Amniotic stem cell (primary cell): ENCODE measurements at places on chromosomes 2 and 18.
A peak's percentile ranks its signal among the peaks of the same experiment; 100 is the strongest.

DNA sequence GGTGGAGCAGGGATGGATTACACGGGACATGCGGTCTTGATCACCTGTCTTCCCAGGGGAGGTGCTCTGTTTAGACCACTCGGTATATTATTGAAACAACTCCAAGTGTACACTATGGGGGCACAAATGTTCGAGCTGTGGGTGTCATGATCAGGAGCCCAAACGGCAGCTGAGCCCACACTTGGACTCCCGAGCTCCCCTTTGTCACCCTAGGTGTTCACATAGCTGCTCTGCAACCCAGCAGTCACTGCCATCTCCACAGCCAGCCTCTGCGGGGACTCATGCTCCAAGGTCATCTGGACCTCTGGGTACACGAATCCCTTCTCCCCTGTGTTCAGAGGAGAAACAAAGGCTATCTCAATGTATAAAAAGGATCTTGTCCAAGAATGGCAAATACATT, 46.0 kb downstream of the CAPN13 start:
- DNase-seq = no peak

GRCh38 chr2:120256651-120257000, 4.0 kb downstream of the RALB start:
- DNase-seq = no peak

- DNase-seq = no peak
Measured at GRCh38 chr2:152532241-152532640, 185.0 kb downstream of the PRPF40A start.

- no peak for DNase-seq
Measured at GRCh38 chr2:104896446-104896845, 42.5 kb downstream of the POU3F3 start.

DNA sequence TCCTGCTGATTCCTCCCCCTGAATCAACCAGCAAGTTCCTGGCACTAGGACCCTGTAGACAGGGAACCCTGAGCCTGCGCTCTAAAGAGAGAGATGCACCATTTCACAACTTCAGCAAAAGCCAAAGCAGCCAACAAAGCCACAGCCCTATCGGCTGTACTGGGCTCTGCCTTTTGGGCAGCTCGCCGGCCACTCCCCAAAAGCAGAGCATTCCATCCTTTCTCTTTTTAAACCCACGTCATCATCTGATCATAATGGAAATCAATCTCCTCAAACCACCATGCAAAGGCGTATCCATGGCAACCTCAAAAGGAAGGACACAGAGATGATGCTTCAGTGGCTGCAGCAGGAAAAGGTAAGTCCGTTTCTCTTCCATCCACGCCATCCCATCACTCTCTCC, 5.3 kb upstream of the DCTN1 start:
- no peak for DNase-seq

GRCh38 chr2:196200557-196200956, 29.2 kb upstream of the STK17B start:
- DNase-seq = no peak

DNA sequence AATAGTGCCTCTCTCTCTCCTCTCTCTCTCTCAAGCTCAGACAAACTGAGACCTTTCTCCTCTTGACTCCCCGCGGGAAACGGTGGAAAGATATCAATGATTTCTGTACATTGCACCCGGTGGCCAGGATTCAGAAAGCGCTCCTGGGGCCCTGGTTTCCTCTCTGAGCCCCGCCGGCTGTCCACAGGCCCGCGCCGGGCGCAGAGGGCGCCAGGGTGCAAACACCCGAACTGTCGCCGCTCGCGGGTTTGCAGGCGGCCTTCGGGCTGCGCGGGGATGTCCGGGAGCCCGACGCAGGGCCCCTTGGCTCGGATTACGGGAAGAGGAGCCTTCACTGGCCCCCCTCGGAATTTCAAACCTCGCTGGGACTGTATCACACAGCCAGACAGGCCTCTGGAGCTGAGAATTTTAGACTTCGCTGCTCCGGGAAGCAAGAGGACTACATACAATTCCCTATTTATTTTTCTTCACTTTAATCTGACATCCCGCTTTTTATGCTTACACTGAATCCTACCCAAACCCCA, 5.2 kb upstream of the EN1 start:
- DNase-seq = no peak

GRCh38 chr18:71450257-71450656, 1093.9 kb downstream of the CBLN2 start:
- DNase-seq = no peak

GRCh38 chr2:29562896-29563295, 358.5 kb downstream of the ALK start:
- DNase-seq = no peak

DNA sequence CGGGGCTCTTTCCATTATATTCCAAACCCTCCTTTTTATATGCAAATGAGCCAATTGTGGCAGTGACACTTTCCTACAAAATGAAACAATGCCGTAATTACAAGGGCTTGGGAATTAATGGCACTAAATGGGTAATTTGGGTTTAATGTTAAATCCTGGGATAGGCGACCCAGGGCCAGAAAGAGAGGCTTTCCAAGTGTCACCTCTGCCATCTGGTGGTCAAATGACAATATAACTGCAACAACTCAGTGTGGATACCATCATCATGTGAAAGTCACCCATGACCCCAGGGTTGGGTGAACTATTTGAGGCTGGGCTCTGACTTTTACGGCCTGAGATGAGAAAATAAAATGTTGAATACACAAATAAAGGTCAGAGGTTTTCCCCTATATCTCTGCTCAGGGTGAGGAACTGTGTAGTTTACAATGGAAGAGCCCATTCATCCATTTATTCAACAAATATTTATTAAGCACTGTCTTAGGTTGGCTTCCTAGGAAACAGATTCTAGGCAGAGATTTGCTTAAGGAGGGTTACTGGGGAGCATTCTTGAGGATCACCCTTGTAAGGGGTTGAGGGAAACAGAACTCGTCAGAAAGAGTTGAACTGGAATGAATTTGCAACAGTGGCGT, 13.6 kb upstream of the THADA start:
- peak; percentile 58 for DNase-seq

GRCh38 chr2:39568561-39569006, 97.1 kb upstream of the TMEM178A start:
- peak; percentile 70 for DNase-seq

DNA sequence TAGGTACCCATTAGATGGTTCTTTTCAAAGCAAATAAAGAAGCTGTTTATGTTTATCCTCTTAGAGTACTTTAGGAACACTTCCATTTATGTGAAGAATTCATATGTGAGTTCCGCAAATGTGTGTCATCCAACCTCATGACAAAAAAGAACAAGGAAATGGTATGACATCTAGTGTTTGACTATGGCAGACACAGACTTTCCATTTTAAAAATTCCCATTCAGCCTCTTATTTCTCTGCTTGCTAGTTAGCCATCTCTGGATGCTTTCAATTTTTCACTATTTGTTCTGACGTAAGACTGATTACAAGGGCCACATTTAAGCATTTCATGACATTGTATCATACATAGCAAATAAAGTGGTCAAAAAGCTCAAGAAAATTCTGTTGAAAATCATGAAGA, 103.0 kb downstream of the ZAP70 start:
- DNase-seq = no peak

GRCh38 chr2:7753777-7754176, 836.6 kb downstream of the RNF144A start:
- DNase-seq = no peak

- no peak for DNase-seq
Measured at GRCh38 chr2:227324642-227324994, 433 bp upstream of the MFF start.

DNA sequence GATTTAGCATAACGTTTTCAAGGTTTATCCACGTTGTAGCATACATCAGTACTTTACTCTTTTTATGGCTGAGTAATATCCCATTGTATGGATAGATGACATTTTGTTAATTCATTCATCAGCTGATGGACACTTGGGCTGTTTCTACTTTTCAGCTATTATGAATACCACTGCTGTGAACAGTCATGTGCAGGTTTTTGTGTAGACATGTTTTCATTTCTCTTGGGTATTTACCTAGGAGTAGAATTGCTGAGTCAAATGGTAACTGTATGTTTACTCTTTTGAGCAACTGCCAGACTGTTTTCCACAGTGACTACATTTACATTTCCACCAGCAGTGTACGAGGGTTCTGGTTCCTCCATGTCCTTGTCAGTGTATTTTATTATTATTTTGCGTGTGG, 33.9 kb downstream of the COX7A2L start:
- no peak for DNase-seq

DNA sequence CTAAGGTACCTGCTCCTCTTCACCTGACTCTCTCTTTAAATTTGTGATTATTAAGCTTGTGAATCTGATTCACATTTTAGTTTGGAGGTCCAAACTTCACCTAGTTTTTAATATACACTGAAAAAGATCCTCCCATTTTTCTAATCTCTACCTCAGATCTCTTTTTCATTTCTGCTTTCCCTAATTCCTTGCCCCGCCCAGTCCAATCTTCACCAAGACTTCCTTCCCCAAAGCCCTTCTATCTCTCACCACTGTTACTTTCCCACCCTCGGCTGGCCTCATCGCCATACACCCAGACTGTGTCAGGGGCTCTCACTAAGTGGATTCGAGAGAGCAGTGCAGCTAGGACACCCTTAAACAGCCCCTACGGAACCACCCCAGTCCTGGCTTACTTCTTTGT, 40.0 kb downstream of the LBH start:
- no peak for DNase-seq

DNA sequence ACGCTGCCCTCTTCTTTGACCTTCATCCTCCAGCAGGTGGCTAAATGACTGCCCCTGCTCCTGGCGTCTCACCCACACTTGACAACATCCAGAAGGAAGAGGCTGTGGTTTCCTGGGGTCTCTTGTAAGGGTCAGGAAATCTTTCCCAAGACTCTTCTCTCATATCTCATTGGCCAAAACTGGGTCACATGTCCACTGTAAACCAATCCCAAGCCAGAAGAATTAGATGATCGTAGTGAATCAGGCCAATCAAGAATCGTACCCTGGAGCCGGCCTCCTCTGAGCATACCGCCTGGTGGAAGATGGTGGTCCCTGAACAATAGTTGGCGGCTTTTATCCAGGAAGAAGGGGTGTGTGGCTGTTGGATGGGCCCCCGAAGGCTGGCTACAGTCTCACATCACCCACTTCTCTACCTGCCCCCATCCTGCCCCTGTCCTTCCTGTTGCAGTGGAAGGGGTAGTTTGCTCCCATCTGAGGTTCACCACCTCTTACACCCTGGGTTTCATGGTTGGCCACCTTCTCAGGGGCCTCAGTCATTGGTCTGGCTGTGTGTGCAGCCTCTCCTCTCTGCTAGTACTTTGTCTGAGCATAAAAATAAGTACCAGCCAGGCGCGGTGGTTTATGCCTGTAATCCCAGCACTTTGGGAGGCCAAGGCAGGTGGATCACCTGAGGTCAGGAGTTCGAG, 3.8 kb downstream of the SAG start:
- no peak for DNase-seq

DNA sequence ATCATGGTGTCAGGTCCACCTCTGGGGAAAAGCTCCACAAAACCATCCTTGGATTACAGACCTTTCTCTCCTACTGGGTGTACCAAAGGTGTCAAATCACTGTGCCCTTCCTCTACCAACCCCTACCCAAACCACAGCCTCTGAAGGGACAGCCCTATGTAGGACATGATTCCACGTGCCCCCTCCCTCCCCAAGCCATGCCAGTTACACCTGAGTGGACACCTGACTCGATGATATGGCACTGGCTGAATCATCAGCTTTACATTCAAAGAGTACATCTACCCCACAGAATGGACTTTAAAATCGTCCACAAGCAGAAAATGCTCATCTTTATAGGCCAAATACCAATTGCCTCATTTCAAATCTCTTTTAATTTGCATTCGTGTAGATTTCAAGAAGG, 26.0 kb downstream of the TRABD2A start:
- DNase-seq = no peak

DNA sequence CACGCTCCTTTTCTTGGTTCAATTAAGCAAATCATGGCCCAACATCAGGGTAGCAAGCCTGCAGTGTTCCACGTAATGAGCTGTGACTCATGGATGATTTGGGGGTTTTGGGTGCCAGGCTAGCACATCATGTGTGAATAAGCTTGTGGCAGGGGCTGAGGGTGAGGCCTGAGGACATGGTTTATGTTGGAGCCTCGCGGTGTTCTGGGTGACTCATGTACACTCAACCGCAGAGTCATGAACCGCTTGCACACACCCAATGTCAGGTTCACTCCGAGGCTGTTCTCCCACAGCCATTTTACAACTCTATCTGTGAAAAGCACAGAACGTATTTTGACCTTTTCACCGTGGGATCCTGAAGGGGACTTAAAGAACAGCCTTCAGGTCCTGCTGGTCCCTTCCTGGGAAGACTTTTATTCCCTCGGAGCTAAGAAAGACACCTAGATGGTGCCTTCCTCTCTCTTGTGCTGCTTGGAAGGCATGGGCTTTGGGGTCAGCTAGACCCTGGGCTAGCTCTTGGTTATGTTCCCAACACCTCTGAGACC, 139.9 kb upstream of the ZEB2 start:
- DNase-seq = no peak
